ENCODE measurements at places on chromosomes 1 and 21. TPM values are rescaled to one million over a fixed set of nuclear protein-coding genes. Genes with fewer than 3 reads are reported as not detected.

Gene OR2T29
- not detected for total RNA-seq

Gene MX2
- 0.35 TPM for total RNA-seq

Gene CAMK2N1
- total RNA-seq, result 12.2 TPM

Gene NUDT4B
- 16.9 TPM for total RNA-seq

Gene NUF2
- total RNA-seq, result 14.9 TPM

Gene KCNJ15
- total RNA-seq, result 27.5 TPM

Gene PADI3
- total RNA-seq, result 2.3 TPM

Gene SAMSN1
- total RNA-seq, result not detected

Gene CDC7
- 9.0 TPM for total RNA-seq

Data from airway epithelial cell (primary cell).